ENCODE measurements at places on chromosomes 5 and 9.

GRCh38 chr9:84744195-84744594 lies 74.7 kb downstream of the NTRK2 start:
- no peak for DNase-seq

DNA sequence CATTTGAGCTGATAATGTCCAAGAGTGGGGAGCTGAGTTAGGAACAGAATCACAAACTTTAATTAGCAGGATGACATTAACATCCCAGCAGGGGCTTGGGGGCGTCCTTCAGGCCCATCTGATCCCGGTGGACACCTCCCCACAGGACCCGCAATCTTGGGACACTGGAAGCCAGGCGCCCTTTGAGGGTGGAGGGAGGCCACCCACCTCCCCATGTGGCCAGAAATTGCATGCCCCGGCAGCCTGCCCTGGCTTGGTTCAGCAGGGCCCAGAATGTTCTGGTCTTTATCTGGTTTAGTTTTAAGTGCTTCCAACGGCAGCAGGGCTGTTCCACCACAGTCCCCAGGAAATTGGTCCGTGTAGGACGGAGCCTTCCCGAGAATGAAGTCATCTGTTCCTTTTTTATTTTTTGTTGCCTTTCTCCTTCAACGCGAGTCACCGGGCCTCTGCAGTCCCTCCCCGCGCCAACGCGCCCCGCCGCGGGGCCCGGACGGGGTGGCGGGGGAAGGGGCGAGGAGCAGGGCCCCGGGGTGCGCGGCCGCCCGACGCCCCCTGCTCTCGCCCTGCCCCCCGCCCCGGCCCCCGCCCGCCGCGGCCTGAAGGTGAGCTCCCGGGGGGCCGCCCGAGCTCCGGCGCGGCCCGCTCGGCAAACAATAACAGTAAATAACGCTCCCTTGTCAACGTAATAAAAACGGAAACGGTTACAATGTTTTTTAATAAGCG lies 207.9 kb downstream of the C9orf50 start:
- DNase-seq = peak; percentile 36

DNA sequence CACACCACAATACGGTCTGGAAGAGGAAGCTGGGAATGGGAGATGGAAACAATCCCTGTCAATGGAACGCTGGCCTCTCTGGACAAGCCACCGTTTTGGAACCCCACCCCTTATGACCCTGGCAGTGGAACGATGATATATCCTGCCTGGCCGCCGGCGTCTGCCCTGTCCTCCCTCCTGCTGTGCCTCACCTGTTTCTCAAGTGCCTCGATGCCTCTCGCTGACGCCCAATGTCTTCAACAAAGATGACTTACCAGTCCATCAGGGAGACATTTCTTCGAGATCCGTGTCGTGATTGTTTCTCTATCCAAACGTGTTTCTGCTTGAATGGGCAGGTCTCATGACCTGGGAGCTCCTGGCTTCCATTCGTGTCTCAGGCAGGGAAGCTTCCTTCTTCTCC lies 476.5 kb downstream of the SPATA31A7 start:
- no peak for DNase-seq

DNA sequence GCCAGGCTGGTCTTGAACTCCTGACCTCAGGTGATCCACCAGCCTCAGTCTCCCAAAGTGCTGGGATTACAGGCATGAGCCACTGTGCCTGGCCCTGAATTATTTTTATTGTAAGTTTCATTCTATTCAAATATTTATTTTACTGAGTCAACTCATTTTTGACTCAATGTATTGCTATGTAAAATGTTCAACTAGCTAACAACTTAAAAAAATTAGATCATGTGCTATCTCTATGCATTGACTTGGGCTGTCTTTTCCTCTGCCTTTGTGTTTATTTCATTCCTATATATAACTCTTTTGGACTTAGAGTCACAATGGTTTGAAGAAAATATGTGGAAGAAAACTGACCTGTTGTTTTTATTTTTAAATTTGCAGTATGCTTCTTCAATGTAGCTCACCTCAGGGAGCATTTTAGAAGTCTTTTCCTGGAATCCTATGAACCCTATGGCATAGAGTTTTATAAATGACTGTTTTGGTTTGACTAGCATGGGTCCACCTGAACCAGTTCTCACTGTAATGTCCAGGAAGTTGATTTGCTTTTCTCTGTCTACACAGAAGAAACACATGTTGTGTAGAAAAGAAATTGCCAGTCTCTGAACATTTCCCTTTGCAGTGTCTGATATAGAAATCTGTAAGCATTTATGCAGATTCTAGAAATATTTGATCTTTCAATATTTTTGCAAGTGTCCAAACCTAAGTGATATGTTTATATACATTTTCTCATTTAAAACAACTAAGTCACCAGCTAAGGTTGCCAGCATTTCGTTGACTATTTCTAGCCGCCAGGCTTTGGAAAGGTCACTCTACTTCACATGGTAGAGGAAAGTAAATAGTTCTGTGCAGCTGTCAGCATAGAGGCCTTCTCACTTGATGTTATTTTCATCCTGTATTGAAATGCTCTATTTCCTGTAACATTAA lies 138.8 kb downstream of the PCSK1 start:
- DNase-seq = no peak

DNA sequence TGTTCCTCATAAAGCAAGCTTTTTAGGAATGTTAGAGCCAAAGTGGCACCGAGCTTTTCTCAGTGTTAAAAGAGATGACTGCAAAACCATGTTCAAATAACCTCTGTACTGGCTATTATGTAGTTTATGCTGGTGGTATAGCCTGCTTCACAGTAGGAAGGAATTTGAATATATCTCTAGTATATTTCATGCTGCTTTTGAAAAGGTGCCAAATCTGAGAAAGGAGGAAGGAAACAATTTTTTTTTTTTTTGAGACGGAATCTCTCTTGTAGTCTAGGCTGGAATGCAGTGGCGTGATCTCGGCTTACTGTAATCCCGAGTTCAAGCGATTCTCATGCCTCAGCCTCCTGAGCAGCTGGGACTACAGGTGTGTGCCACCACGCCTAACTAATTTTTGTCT lies 13.5 kb downstream of the CREBRF start:
- no peak for DNase-seq

GRCh38 chr5:170591054-170591453 lies 87.2 kb downstream of the KCNIP1 start:
- no peak for DNase-seq

DNA sequence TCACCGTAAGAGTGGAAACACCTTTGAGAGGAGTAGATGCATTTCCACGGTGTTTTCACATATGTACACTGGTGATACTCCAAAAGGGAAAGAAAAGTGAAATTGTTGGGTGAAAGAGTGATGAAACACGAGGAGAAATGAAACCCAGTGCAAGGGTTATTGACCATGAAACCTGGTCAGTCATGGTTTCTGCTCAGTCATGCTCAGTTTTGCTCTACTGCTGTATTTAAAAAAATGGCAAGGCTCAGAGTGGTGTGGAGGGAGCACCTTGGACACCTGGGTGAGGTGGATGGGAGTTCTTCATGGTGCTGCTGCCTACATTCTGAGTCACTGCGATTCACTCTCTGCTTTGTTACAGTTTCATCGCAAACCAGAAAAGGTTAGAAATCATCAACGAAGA lies 32.3 kb downstream of the NTRK2 start:
- DNase-seq = no peak

DNA sequence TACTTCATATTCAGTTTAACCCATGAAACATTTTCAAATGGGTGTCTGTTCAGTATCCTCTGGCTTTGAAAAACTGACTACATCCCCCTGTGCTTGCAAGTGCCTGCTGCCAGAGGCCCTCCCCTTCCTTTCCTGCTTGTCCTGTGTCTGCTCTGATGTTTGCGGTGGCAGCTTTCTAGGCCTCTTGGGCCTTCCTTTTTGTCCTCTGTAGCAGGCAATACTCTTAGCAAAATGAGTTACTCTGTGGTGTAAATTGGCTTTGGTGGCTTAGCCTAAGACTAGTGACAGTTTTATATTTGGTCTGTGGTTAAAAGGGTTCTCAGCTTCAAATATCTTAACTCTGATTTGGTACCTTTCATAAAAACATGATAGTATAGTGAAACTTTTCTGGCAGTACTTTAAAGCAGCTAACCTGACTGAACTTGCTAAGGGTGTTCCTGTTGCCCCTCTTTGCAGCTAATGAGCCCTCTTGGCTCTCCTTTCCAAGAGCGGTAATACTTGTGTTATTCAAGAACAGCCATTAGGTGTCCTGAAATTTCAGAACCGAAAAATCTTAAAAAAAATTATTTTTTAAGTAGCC lies 76.6 kb downstream of the GOLM1 start:
- DNase-seq = no peak

GRCh38 chr9:122996586-122996985 lies 36.9 kb upstream of the GPR21 start:
- DNase-seq = no peak

DNA sequence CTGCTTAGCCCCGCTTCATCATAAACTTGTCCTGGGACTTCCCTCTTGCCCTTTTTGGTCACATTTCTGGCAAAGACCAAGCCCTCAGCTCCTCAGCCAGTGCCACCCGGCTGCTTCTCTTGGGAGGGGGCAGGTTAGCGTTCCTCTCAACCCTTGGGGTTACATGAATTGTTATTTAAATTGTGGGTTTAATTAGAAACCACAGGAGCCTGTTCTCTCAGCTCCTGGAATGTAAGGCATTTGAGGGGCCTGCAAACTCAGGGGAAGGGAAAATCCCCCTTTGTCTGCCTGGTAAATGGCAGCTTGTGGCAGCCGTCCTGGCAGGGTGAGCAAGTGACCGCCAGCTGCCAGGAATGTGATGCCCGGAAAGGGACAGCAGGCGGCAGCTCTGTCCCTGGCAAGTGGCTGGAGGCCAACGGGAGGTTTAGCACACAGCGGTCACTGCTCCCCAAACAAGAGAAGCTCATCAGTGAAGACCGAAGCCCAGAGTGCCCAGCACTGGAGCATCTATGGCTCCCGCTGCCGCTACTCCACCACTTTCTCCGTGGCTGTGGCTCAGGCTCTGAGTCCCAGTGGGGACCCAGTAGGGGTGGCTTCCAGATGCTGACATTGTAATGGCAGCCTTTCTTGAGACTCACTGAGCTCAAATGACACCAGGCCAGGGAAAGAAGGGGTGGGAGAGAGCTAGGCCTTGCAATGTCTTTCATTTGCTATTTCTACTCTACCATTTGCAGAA lies 51.7 kb downstream of the SHB start:
- no peak for DNase-seq

GRCh38 chr5:99105216-99105615 lies 176.4 kb upstream of the CHD1 start:
- no peak for DNase-seq

DNA sequence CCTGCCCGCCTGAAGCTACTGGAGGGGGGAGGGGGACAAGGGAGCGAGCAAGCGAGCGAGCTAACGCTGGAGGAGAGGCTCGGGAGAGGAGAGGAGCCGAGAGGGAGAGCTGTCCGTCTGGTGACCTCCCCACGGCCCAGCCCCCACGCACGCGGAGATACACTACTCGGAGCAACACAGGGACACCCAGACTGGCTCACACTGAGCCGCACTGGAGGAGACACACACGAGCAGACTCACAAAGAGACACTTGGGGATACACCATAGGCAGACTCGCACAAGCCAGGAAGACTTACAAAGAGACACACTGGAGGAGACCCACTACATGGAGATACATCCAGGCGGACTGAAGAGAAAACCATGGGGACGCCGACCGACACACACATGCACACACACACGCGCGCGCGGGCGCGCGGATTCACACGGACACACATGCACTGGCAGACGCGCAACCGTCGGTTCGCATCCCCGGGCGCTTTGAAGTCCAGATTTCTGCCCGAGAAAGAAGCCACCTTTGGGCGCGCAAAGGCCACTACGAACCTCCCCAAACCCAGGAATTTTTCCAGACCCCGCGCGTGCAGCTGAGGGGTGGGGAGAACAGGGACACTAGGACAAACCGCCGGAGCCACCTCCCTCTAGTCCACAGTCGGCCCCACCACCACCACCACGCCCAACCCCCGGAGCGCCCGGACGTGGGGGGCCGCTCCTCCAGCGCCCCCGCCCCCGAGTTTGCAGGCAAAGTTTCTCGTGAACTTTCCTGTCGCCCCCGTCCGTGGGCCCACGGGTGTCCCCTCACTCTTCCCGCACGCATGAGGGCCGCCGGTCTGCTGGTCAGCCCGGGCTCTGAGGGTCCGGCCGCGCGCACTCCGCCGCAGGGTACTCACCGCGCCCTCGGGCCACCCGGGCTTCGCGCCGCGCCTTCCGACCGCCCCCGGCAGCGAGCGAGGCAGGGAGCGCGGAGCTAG lies 571 bp downstream of the CNTFR start:
- DNase-seq = no peak

- no peak for DNase-seq
These were observed 541.0 kb downstream of the RAB3C start for GRCh38 chr5:59123595-59124561.

DNA sequence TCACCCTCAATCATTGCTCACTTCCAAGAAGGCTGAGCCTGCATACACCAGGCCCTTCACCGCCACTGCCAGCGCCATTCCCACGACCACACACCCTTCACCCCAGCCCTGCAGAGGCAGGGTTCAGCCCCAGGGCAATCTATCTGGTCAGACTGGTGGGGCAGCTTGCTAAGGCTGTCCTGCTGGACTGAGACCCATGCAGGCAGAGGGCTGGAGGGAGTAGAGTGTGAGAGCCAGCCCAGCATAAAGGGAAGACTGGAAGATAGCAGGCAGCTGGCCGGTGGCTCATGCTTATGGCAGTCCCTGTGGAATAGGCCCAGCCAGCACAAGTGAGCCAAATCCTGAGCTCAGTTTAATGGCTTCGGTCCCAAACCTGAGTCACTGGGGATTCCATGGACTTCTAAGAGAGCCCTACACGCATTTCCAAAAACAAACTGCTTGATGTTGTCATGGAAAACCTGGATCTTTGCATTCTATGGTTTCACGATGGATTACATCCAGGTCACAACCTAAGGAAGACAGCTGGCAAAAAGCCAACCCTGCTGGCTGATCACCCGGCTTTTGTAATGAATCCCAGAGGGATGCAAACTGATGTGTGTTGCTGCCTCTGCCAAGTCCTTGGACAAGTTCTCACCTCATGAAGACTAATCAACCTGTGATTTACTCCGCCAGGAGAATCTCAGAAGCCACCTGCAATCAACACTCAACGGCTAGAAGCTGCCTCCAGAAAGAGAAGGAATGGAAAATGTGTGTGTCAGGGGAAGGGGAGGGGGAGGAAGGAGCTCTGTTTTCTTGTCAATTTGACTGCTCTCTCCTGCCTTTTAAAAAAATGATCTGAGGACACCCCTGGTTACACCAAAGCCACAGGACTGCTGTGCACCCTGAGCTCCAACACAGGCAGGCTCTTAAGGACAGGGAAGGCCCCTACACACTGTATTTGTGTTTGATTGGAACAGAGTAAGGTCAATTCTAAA lies 143.6 kb downstream of the LHFPL2 start:
- no peak for DNase-seq

GRCh38 chr9:109158651-109159050 lies 8.4 kb downstream of the FRRS1L start:
- no peak for DNase-seq

- no peak for DNase-seq
These were observed 233.8 kb downstream of the CCDC171 start for GRCh38 chr9:15786616-15787015.

DNA sequence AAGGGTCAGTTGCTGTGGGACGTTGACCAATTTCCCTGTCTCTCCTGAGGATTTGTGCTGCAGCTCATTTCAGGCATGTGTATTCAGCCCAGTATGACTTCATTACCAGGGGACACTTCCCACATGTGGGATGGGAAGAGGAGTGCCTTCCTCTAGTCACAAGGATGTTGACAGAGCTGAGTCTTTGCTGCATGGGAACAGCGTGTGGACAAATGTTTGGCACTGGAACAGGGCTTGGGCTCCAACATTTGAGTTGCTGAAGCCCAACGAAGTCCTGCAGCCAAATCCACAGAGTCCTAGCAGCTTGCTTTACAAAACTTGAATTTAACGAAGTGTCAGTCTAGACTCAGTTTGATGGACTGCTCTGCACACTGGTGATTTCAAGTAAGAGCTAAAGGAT lies 283.2 kb downstream of the SH3GL2 start:
- no peak for DNase-seq

All from stimulated activated CD4-positive, alpha-beta T cell treated with anti-CD3 and anti-CD28 coated beads, Interleukin-2, amount 100 ng/mL, for 4 hours (primary cell).